Bronchial smooth muscle cell (primary cell): ENCODE measurements at places on chromosomes 16 and 17. TPM values are rescaled to one million over a fixed set of nuclear protein-coding genes. Genes with fewer than 3 reads are reported as not detected.

DNAI2 gene
- total RNA-seq = not detected in 2 replicates

LHX1 gene
- total RNA-seq = not detected in 2 replicates

ZNF205 gene
- 12.1 and 14.3 TPM in 2 replicates for total RNA-seq

NHLRC4 gene
- total RNA-seq = 1.1 and 4.7 TPM in 2 replicates

PLK1 gene
- total RNA-seq = 2.4 and 3.5 TPM in 2 replicates

ZFPM1 gene
- total RNA-seq = 1.0 and 1.9 TPM in 2 replicates

CES5A gene
- not detected in 2 replicates for total RNA-seq

POLG2 gene
- 16.1 and 22.0 TPM in 2 replicates for total RNA-seq

CD300H gene
- total RNA-seq = not detected in 2 replicates

SCARF1 gene
- total RNA-seq = 0.86 and 1.3 TPM in 2 replicates

ATPAF2 gene
- total RNA-seq = 17.2 and 19.0 TPM in 2 replicates

KDM6B gene
- total RNA-seq = 5.2 and 7.7 TPM in 2 replicates

ORAI3 gene
- total RNA-seq = 42.8 and 43.8 TPM in 2 replicates

KRTAP3-1 gene
- total RNA-seq = not detected in 2 replicates

MILR1 gene
- total RNA-seq = 3.0 and 7.9 TPM in 2 replicates

CARD14 gene
- 0.26 and 0.47 TPM in 2 replicates for total RNA-seq

KRTAP1-1 gene
- total RNA-seq = not detected in 2 replicates

PYY gene
- 0.16 TPM in 1 of 2 replicates, not detected in the other for total RNA-seq

COASY gene
- 6.4 and 7.7 TPM in 2 replicates for total RNA-seq

STX1B gene
- total RNA-seq = 1.0 and 3.5 TPM in 2 replicates

AIPL1 gene
- total RNA-seq = not detected in 2 replicates

SOX8 gene
- 0.16 and 0.17 TPM in 2 replicates for total RNA-seq

PITPNC1 gene
- total RNA-seq = 7.3 and 22.5 TPM in 2 replicates

MMP15 gene
- 1.2 and 1.3 TPM in 2 replicates for total RNA-seq

NPIPB8 gene
- total RNA-seq = not detected in 2 replicates

TEKT5 gene
- 0.34 TPM in 1 of 2 replicates, not detected in the other for total RNA-seq

IGSF6 gene
- not detected in 2 replicates for total RNA-seq

NOG gene
- total RNA-seq = under 0.01 TPM in 1 of 2 replicates, not detected in the other

TSNAXIP1 gene
- 0.95 and 1.5 TPM in 2 replicates for total RNA-seq

ATAD5 gene
- total RNA-seq = 0.17 and 0.63 TPM in 2 replicates

EVPLL gene
- not detected in 2 replicates for total RNA-seq

CACNA1H gene
- under 0.01 and 0.43 TPM in 2 replicates for total RNA-seq

SPN gene
- total RNA-seq = under 0.01 TPM in 1 of 2 replicates, not detected in the other

HIGD1B gene
- total RNA-seq = not detected in 2 replicates

FAM83G gene
- 4.6 and 6.9 TPM in 2 replicates for total RNA-seq
